Breast epithelium (tissue), 4 donors: ENCODE measurements at places on chromosomes 2 and 18. TPM values are rescaled to one million over a fixed set of nuclear protein-coding genes. Genes with fewer than 3 reads are reported as not detected.

DNA sequence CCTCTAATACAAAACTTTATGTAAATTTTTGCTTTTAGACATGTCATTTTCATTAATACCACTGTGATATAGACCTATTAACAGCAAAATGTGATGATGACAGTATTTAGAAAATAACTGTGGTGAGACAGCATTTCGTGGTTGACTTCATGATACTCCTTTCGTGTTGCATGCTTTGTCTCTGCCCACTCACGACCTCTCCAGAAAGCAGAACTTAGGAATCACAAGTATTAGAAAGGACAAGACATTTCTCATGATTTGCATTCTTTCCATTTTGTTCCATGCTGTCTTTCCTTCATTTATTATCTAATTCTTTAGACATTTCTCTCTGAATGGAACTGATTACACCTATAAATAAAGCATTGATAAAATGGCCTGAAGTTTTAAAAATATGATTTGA is 85.2 kb upstream of the POU3F3 start:
- no peak overlapping the region for H3K4me3 ChIP-seq
- no peaks in the 10 kb centered on the region for H3K4me1 ChIP-seq
- no peaks in the 10 kb centered on the region for H3K36me3 ChIP-seq
- no peak overlapping the region for H3K27ac ChIP-seq
- no peaks in the 10 kb centered on the region for H3K27me3 ChIP-seq
- DNase-seq, result no peak

GRCh38 chr18:5197032-5197434 is at the start of gene AKAIN1:
Gene AKAIN1, minus strand, starts transcription at chr18:5197257. Its CDS starts 204 bp downstream, at chr18:5197053.
- no peak within 1 kb of the TSS for H3K4me3 ChIP-seq
- no peaks in the 10 kb centered on the region for H3K36me3 ChIP-seq
- H3K4me1 ChIP-seq, result peaks cover 7% of the 10 kb centered on the region
- H3K27ac ChIP-seq, result no peak within 1 kb of the TSS

The CHRND gene
- not detected for total RNA-seq

DNA sequence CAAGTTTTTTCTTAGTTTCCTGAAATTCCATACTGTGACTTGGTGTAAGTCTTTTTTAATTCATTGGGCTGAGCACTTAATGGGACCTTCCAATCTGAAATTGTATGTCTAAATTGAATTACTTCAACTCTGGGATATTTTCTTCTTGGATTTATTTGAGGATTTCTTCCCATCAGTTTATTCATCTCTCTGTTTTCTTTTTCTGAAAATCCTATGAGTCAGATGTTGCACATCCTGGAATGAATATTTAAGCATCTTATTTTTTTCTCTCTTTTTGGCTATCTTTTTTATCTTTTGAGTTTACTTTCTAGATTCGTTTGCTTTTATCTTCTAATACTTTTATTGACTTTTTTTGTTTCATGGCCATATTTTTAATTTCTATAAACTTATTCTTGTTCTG is 55.4 kb upstream of the ACYP2 start:
- H3K36me3 ChIP-seq, result no peaks in the 10 kb centered on the region
- H3K27ac ChIP-seq, result no peak overlapping the region
- no peak for DNase-seq
- H3K4me3 ChIP-seq, result no peak overlapping the region
- H3K27me3 ChIP-seq, result no peaks in the 10 kb centered on the region

The LBH gene
- total RNA-seq, result 18.2 TPM

- peaks cover 50% of the 10 kb centered on the region for H3K27me3 ChIP-seq
- no peak overlapping the region for H3K4me3 ChIP-seq
- DNase-seq, result no peak
- no peak overlapping the region for H3K27ac ChIP-seq
- no peaks in the 10 kb centered on the region for H3K4me1 ChIP-seq
Observed at GRCh38 chr2:240642806-240643092, 17.5 kb downstream of the GPR35 start.

The MBOAT2 gene
- total RNA-seq, result 6.4 TPM

- H3K27me3 ChIP-seq, result no peaks in the 10 kb centered on the region
- H3K36me3 ChIP-seq, result no peaks in the 10 kb centered on the region
- H3K27ac ChIP-seq, result no peak overlapping the region
- H3K4me3 ChIP-seq, result no peak overlapping the region
- no peaks in the 10 kb centered on the region for H3K4me1 ChIP-seq
Observed at GRCh38 chr2:77191665-77192064, 330.5 kb downstream of the LRRTM4 start.

The SEPTIN10 gene
- total RNA-seq, result 93.5 TPM

- no peak overlapping the region for H3K4me3 ChIP-seq
- no peaks in the 10 kb centered on the region for H3K36me3 ChIP-seq
- H3K27me3 ChIP-seq, result no peaks in the 10 kb centered on the region
- H3K27ac ChIP-seq, result no peak overlapping the region
- DNase-seq, result no peak
- no peaks in the 10 kb centered on the region for H3K4me1 ChIP-seq
Observed at GRCh38 chr2:729376-729861, 52.2 kb upstream of the TMEM18 start.

The CYP1B1 gene
- 39.0 TPM for total RNA-seq

- no peak for DNase-seq
- no peak overlapping the region for H3K27ac ChIP-seq
- H3K27me3 ChIP-seq, result no peaks in the 10 kb centered on the region
- no peaks in the 10 kb centered on the region for H3K36me3 ChIP-seq
- H3K4me3 ChIP-seq, result no peak overlapping the region
- no peaks in the 10 kb centered on the region for H3K4me1 ChIP-seq
Observed at GRCh38 chr2:164725542-164725941, 104.3 kb upstream of the GRB14 start.

The COLEC11 gene
- total RNA-seq, result 1.9 TPM

The ACVR2A gene
- 39.8 TPM for total RNA-seq

DNA sequence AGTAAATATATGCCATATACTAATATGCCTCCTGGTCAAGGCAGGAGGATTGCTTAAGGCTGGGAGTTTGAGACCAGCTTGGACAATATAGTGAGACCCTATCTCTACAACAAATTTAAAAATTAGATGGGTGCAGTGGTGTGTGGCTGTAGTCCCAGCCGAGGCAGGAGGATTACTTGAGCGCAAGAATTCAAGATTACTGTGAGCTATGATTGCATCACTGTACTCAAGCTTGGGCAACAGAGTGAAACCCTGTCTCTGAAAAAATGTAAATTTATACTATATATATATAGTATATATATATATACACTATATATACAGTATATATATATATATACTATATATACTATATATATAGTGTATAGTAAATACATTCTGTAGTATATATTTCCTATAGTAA is 30.0 kb upstream of the NPC1 start:
- no peaks in the 10 kb centered on the region for H3K27me3 ChIP-seq
- H3K27ac ChIP-seq, result no peak overlapping the region
- no peak overlapping the region for H3K4me3 ChIP-seq
- no peaks in the 10 kb centered on the region for H3K36me3 ChIP-seq

The SLC40A1 gene
- 183 TPM for total RNA-seq

The NLRC4 gene
- total RNA-seq, result 1.8 TPM

DNA sequence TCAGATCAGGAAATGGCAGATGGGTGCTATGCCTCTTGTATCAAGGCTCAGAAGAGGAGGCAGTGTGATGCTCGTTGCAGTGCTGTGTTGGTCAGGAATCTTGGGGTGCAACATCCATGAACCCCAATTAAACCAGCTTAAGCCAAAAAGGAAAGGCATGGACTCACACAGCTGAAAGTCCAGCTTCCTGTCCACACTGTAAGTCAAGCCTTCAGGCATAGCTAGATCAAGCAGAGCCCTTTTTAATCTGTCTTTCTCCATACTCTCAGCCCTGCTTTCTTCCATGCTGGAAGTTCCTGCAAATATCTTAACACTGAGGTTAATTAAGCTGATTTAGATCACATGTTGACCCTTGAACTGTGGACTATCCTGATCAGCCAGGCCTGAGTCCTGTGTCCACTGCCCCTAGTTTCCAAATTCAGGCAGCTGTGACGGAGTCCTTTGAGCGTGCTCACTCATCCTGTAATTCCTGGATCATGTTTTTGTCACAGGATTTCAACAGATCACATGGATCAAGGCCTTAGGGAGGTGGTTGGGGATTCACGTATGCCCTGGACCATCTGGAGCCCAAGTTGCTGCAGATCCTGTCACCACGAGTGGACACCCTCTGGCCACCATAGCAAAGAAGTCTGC is 4.5 kb upstream of the C2orf74 start:
- no peaks in the 10 kb centered on the region for H3K36me3 ChIP-seq
- no peak overlapping the region for H3K27ac ChIP-seq
- H3K4me3 ChIP-seq, result no peak overlapping the region
- no peaks in the 10 kb centered on the region for H3K4me1 ChIP-seq
- DNase-seq, result no peak

GRCh38 chr2:38106405-38107094 is 30.6 kb upstream of the CYP1B1 start:
- no peak overlapping the region for H3K4me3 ChIP-seq
- H3K4me1 ChIP-seq, result no peaks in the 10 kb centered on the region
- peak overlapping the region; percentile 87 for H3K27ac ChIP-seq
- no peaks in the 10 kb centered on the region for H3K36me3 ChIP-seq
- DNase-seq, result no peak

DNA sequence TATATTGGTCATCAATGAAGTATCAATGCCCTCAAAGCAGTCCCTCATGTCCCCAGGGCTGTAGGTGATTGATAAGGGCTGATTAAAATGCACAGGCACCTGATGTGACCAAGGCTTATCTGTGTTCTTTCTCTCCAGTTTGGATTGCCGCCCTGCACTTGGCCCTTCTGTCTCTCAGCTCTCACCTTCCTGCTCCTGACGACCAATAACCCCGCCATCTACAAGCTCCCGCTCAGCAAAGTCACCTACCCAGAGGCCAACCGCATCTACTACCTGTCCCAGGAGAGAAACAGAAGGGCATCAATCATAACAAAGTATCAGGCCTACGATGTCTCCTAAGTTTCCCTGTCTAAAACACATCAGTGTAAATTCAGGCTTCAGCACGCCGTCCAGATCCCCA is 41.8 kb upstream of the SLC14A1 start:
- no peaks in the 10 kb centered on the region for H3K27me3 ChIP-seq
- no peak overlapping the region for H3K4me3 ChIP-seq

DNA sequence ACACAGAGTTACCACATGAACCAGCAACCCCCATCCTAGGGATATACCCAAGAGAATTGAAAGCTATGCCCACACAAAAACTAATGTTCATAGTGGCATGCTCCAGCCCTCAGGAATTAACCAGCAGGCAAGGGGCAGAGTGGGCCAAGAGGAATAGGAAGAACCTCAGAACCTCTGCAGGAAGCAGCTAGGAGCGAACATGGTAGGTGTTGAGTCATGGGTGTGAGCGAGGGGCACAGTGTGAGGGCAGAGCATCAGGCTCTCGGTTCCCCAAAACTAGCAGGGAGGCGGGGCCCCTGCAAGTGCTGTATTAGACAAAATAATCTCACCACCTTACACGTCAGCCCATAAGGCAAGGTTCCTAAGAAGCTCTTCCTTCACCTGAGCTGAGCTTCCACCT is 5.6 kb upstream of the RUFY4 start:
- no peaks in the 10 kb centered on the region for H3K4me1 ChIP-seq
- no peaks in the 10 kb centered on the region for H3K27me3 ChIP-seq
- DNase-seq, result no peak
- H3K36me3 ChIP-seq, result no peaks in the 10 kb centered on the region
- no peak overlapping the region for H3K27ac ChIP-seq

- H3K36me3 ChIP-seq, result no peaks in the 10 kb centered on the region
- no peaks in the 10 kb centered on the region for H3K27me3 ChIP-seq
- H3K4me1 ChIP-seq, result no peaks in the 10 kb centered on the region
Observed at GRCh38 chr18:76134628-76135027, 360.4 kb downstream of the ZNF516 start.

GRCh38 chr2:107529146-107529545 is 297.5 kb upstream of the RGPD4 start:
- H3K27me3 ChIP-seq, result no peaks in the 10 kb centered on the region
- H3K27ac ChIP-seq, result no peak overlapping the region

The CHST9 gene
- 1.6 TPM for total RNA-seq

DNA sequence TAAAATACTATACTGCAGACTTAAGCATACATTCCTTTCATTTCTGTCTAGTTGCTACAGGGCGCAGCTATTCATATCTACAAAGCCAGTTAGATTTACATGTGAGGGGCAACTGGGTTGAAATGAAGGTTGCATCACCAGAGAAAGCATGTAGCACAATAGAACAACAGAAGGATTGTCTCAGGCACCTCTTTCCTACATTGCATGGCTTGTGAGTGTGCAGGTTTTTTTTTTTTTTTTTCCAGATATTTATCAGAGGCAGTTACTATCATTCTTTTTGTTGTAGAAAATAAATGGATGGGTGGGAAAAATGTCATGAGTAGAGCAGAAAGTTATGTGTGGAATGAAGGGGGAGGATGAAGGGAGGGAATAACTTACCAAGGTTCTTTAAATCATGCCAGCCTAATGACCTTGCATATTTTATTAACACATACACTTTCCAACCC is 86.8 kb downstream of the ERBB4 start:
- H3K4me1 ChIP-seq, result no peaks in the 10 kb centered on the region
- no peaks in the 10 kb centered on the region for H3K27me3 ChIP-seq
- H3K36me3 ChIP-seq, result no peaks in the 10 kb centered on the region
- no peak overlapping the region for H3K4me3 ChIP-seq
- DNase-seq, result no peak

DNA sequence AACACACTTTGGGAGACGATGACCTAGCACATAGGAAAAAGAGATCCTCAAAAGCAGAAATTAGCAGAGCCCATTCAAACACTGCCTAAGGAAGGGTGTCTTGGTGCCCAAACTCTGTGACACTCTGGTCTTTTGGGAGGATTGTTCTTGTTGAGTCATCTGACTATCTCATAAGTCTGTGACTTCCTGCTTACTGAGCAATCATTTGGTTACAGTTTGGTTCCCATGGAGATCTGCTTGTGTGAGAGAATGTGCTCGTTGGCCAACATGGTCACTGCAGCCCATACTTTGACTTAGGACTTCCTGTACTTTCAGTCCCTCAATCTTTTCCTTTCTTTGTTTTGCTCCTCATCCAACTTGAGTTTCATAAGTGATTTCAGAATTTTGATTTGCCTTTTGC is 602.9 kb downstream of the NYAP2 start:
- no peak for DNase-seq
- no peaks in the 10 kb centered on the region for H3K4me1 ChIP-seq

The SATB2 gene
- total RNA-seq, result 8.2 TPM

The GPR45 gene
- not detected for total RNA-seq

The MC5R gene
- total RNA-seq, result not detected

The ALLC gene
- total RNA-seq, result not detected

The TCF23 gene
- not detected for total RNA-seq

- peak; percentile 89 for DNase-seq
- peak overlapping the region; percentile 52 for H3K27ac ChIP-seq
- no peaks in the 10 kb centered on the region for H3K36me3 ChIP-seq
- no peak overlapping the region for H3K4me3 ChIP-seq
- no peaks in the 10 kb centered on the region for H3K27me3 ChIP-seq
Observed at GRCh38 chr2:108926561-108927380, 62.2 kb downstream of the EDAR start.

The GAD1 gene
- total RNA-seq, result 0.15 TPM

DNA sequence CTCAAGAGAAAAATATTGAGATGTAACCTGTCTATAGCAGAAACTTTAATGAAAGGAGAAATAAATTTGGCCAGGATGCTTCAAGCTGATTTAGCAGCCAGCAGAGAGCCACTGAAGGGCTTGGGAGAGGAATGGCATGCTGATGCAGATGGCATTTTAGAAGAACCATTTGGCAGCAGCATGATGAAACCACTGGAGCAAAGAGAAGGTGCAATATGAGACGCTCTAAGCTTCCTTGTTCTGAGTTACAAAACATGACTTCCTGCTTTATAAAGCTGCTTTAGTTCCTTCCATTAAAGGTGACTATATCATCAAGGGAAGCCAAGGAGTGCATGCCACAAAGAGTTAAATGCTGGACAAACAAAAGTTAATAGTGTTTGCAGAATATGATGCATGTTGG is 189.7 kb downstream of the PID1 start:
- H3K4me3 ChIP-seq, result no peak overlapping the region
- no peaks in the 10 kb centered on the region for H3K27me3 ChIP-seq
- no peaks in the 10 kb centered on the region for H3K36me3 ChIP-seq
- DNase-seq, result no peak
- H3K27ac ChIP-seq, result no peak overlapping the region
- no peaks in the 10 kb centered on the region for H3K4me1 ChIP-seq
